Brain pericyte (primary cell): ENCODE measurements at places on chromosomes 4 and X.

- DNase-seq = no peak
Observed at GRCh38 chr4:100809506-100809905, 291.7 kb upstream of the EMCN start.

DNA sequence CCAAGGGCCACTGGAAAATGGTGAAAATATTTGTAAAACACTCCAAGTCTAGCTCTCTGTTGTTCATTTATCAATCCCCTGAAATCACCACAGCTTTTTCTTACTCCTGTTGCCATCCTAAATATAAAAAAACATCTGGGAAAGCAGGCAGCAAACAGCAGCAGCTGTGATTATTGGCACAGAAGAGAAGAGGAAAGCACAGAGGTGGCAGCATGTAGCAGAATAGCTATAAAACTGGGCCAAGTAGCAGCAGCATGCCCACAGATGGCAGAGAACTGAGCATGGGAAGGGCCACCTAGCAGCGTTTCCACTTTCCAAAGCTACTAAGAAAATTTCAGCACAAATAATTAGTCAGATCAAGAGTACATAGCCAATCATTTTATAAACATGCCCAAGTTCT is 307.2 kb downstream of the SLC7A11 start:
- no peak for DNase-seq

GRCh38 chr4:107027379-107027778 is 8.7 kb downstream of the DKK2 start:
- no peak for DNase-seq

GRCh38 chr4:74057588-74057987 is 19.1 kb upstream of the CXCL3 start:
- no peak for DNase-seq

DNA sequence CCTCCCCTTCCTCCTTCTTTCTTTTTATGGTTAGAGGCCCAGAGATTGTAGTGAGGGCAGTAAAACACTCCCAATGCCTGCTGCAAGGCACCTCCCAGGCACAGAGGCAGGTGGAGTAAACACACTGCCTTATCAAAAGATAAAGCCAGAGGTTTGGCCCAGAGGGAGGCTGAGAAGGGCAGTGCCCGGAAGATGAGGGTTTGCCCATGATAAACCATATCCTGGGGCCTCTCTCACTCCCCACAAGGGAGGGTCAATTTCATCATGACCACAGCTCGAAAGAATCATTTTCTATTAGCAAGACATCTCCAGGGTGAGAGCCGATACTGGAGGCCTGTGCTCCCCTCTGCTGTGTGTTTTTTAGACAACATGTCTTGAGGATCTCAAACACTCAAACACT is 98.5 kb upstream of the FAM9C start:
- DNase-seq = no peak

DNA sequence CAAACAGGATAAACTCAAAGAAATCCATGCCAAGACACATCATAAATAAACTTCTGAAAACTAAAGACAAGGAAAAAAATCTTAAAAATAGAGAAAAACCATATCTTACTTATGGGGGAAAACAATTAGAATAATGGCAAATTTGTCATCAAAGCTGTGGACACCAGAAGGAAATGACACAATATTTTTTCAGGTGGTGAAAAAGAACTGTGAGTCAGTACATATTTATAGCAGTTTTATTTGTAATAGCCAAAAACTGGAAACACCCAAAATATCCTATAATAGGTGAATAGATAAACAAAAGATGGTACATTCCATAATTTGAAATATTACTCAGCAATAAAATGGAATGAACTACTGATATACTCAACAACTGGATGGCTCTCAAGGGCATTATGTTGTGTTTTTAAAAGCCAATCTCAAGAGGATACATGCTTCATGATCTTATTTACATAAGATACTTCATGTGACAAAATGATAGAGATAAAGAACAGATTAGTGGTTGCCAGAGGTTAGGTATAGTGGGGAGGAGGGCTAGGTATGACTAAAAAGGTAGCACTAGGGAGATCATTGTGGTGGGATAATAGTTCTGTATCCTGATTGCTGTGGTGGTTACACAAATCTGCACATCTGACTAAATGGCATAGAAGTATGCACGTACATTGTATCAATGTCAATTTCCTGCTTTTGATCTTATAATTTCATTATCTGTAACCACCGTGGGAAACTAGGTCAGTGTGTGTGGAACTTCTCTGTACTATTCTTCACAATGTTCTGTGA is 191.9 kb downstream of the PPP1R2C start:
- no peak for DNase-seq

DNA sequence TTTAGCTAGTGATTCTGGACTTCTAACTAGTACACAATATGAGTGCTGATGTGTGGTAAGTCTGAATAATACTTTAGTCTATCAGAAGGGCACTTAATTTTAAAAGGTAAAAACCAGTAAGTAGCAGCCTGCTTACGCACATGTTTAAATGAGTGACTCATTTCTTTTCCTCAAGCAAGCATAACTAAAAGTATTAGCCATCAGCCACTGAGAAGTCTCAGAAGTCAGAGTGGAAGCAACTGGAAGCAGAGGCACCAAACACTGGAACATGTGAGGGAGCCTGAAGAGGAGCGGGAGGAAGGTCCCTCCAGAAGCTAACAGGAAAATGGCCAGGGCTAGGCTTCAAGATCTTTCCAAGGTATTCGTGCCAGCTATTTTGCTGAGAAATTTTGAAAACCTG is 257.7 kb downstream of the RAPGEF2 start:
- peak; percentile 6 for DNase-seq

GRCh38 chrX:18753631-18754030 is 46.2 kb downstream of the PPEF1 start:
- no peak for DNase-seq

- DNase-seq = no peak
Observed at GRCh38 chr4:124833831-124834505, 121.4 kb upstream of the ANKRD50 start.

GRCh38 chrX:128020701-128021100 is 31.5 kb downstream of the ACTRT1 start:
- no peak for DNase-seq

DNA sequence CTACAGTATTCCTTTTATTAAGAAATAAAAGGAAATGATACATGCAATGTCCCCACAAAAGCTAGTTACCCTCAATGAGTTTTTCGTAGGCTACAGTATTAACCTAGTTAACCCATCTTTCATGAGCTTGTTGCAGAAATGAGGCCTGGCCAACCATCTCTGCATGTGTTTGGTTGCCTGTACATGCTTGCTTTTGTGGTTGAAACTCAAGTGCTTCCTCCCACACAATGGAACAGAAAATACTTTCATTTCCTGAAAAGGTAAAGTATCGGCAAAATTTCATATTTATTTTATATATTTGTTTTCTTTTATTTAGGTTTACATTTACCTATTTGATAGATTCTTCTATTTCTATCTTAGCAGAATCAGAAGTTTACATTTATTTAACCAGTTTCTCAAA is 214.6 kb upstream of the FAM241A start:
- no peak for DNase-seq

DNA sequence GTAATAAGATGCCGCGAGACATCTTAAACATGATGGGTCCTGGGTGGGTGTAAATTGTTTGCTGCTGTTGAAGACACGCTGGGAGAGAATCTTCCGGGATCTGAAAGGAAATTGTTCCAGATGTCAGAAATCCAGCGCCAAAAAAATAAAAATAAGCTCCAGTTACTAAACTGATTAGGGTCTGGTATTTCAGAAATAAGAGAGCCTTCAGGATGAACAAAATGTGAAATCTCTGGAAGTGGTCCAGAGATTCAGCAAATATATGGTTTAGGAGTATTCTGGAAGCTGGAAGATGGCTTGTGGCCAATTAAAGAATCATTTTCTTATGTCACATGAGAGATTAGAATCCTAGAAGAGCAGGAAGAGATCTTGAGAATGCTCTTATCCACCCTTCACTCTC is 75.8 kb upstream of the NHS start:
- DNase-seq = no peak

- no peak for DNase-seq
Observed at GRCh38 chrX:291411-291901, 10.3 kb downstream of the PLCXD1 start.

DNA sequence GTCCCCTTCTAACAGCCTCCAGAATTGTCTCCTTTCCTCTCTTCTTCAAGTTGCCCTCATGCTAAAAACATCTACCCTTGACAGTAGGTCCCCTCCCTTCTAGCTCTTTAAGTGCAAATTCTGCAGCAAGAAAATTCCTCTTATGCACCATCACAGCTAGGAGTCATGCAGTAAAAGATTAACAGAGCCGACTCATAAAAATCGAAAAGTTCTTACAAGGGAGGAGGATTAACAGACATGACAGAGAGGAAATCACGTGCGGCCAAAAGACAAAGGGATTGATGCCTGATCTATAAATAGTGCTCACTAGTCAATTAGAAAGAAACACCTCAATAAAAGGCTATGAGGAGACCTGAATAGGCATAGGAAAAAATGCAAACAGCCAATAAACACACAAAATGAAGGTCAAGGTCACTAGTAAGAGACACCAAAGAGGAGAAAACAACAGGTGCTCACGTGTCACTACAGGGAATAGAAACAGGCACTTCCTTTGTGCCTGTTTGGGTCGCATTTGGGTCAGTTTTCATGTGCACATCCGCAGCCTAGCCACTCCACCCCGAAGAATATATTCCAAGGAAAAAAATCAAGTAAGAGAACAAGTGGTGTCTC is 3.4 kb downstream of the RNF212 start:
- no peak for DNase-seq

DNA sequence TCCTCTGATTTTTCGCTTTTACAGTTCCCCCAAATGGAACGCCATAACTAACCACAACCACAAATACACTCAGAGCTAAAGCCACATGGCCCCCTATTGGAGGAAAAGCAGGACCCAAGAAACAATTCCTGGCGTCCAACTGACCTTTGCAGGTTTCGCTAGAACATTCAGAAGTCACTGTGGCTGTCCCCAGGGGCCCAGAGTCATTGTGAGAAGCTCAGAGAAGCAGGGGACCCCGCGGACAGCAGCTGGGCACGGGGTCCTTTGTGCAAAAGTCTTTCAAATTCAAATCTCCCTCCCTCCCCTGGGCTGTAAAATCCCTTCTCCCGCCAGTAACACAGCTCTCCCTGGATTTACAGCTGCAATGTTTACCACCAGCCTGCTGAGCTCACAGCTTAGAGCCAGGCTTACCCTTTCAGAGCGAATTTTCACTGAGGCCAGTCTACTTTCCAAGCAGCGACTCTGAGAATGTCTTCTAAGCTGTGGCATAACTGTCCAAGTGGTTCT is 214.8 kb downstream of the CRLF2 start:
- no peak for DNase-seq

DNA sequence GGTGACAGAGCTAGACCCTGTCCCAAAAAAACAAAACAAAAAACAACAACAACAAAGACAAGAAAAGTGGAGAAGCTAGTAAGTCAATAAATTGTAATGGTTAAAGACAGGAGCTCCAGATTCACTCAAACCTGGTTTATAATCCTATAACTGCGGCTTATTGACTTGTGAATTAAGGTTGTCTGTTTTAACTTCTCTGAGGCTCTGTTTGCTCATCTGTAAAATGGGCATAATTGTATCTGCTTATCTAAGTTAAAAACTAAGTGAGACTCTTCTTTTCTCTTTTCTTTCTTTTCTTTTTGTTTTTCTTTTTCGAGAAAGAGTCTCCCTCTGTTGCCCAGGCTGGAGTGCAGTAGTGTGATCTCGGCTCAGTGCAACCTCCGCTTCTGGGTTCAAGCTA is 84.9 kb downstream of the SOWAHB start:
- no peak for DNase-seq

DNA sequence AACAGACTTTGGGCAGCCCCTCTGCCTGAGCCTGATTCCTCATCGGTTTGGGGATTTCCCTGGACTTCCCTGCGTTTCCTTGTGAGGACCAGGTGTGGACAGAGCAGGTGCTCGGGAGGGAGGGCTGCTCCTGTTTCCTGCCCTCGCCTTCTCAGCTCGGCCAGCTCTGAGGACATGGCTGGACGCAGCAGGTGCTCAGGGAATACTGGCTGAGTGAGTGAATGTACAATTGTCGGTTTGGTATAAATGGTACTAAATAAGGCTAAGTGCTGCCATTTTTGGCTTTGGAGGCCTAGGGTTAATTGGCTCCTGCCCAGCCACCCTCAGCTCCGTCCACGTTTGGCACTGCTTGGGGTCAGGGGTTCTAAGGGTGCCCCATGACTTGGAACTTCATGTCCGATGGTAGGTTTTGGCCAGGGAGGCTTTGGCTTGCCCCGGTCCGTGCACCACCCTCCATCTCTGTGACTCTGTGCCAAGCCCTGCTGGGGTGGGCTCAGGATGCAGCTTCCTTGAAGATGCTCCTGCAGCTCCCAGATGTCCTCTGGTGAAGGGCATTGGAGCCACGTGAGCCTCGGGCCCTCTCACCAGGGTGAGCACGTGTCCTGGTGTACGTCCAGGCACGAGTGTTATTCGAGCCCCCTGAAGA is 45.0 kb upstream of the NKX1-1 start:
- DNase-seq = no peak

DNA sequence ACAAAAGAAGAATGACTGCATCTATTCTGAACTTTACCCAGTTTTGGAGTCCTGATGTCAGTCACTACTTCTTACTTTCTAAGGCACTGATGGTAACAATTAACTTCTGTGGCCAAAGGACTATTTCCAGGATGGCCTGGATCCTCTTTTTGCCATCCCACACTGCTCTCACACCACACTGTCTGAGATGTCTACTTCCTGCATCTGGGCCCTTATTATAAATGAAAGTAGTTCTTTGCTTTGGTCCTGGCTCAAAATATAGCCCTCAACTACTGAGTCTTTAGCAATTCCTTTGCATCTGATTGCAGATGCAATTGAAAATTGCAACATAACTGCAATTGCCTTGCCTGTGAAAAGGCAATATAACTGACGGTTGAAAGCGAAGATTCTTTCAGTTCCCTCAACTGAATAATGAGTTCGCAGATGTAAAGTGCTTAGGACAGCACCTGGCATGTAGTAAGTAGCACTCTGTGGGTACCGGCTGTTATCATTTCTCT is 44.2 kb downstream of the COQ2 start:
- DNase-seq = no peak

DNA sequence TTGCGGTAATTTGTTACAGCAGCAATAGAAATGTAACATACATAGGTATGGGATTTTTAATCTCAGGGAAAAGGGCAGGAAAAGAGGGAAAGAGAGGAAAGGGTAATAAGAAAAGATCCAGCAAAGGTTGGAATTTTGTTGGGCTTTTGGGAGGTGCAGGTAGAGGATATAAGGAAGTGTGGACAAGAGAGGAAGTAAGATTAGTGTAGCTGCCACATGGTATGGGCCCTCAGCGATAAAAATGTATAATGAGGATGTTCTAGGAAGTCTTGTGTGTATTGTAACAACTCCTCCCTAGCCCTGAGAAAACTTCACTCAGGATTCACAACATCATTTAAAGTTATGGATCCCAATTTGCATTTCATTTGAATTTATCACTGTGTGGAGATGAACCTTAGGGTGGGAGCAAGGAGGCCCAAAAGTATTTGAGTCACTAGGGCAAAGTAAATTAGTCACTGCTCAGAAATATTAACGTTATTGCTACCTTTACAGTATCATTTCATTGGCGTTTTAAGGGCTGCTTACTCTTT is 2.8 kb upstream of the IL21 start:
- DNase-seq = no peak
